ENCODE measurements at places on chromosomes 11 and 22. TPM values are rescaled to one million over a fixed set of nuclear protein-coding genes. Genes with fewer than 3 reads are reported as not detected.

- DNase-seq: no peak
These were observed 29.7 kb downstream of the CACNG2 start for GRCh38 chr22:36673821-36674220.

PNPLA5 gene
- not detected for total RNA-seq

CARD18 gene
- not detected for total RNA-seq

PATE4 gene
- not detected for total RNA-seq

Measured in uterus (tissue), 4 donors.